ENCODE measurements at places on chromosomes 3 and 15.
A peak's percentile ranks its signal among the peaks of the same experiment; 100 is the strongest.

GRCh38 chr3:139312959-139313358 lies 30.9 kb upstream of the MRPS22 start:
- DNase-seq: no peak

DNA sequence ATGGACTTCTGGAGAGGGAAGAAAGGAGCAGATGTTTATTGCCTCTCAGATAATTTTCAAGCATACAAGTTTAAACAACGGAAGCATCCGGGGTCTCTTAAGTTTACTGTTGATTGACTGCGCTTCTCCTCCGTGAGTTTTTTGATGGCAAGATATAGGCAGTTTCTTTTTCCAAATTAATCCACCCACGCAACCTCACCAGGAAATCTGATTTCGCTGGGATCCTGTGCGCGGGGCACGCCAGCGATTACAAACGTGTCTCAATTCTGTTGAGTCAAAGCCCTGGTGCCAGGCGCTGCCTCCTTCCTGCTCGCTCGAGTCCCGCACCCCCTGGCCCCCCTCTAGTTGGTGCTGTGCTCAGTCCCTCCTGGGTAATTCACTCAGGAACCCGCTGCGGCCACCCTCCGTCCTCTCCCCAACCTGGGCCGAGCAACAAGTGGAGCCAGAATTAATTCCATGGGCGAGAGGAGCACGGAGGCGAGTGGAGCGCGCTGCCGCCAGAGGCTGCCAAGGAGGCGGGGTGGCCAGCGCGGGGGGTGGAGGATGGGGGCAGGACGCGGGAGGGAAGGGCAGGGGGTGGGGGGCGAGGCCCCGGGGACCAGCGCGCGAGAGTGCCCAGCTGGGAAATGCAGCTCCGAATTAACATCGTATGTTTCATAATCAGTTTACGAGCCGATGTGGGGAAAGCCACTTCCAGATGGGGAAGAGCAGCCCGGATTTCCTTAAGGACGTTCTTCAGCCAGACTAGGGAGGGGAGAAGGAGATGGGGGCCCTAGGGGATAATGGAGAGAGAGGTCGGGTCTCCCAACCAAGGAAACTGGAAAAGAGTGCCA lies 6.0 kb downstream of the WNT5A start:
- no peak for DNase-seq

DNA sequence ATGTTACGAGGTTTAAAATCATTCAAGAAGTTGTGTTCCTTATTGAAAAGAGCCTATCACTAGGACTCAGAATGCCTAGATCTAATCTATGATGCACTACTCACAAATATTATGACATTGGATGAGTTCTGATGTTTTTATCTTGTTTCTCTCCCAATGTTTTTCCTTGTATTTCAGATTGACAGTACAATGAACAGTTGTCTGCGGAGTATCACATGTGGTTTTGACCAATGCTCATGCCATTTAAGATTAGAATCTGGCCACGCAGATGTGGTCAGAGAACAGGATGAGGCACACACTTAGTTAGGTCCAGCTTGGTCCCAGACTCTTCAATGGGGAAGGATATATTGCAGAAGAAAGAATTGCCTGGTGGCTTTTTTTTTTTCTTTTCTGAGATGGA lies 25.6 kb upstream of the CCDC50 start:
- DNase-seq: no peak

DNA sequence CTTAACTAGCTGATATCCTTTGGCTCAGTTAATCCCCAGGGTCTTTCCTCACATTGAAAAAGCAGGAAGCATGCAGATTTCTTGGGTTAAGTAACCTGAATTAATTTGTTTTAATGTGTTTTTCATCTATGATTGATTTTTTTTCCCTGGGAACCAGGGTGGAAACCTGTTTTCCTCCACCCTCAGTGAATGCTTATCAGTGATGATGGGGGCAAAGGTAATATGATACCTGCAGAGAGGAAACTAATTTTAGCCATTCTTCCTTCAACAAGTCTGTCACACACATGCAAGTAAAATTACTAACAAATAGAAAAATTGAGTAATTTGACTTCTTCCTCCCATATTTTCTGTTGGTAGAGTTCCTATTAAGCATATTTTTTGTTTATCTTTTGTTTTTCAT lies 5.9 kb downstream of the CASR start:
- no peak for DNase-seq

DNA sequence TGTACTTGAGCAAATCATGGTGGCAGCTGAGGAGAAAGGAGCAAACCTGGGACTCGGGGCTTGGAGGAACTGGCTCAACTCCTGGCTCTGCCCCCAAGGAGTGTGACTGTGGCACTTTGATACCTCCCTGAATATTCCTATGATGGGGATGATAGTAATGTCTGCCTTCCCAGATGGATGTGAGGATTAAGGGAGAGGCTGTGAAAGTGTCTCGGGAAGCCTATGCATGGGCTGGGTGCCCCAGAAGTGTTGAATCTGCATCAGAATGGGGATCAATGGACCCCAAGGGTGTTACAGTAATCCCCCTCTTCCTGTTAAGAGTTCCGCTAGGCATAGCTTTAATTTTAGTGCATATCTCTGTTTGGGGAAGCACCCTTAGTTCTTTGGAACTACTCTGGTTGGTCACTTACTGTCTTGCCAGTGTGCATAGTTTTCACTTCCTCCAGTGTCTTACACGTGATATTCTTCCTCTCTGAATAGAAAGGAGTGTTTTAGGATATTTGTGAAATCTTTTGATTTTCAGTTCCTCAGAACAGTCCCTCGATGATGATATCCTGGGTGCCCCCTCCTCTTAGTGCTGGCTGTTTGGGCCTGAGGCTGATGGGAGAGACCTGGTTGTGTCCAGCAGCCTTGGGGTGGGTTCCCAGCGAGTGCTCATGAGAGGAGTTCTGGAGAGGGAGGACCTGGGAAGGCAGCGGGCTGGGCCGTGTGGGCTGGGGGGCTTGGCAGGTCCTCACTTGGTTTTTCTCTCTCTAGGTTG lies 97.5 kb downstream of the CHDH start:
- peak; percentile 72 for DNase-seq

DNA sequence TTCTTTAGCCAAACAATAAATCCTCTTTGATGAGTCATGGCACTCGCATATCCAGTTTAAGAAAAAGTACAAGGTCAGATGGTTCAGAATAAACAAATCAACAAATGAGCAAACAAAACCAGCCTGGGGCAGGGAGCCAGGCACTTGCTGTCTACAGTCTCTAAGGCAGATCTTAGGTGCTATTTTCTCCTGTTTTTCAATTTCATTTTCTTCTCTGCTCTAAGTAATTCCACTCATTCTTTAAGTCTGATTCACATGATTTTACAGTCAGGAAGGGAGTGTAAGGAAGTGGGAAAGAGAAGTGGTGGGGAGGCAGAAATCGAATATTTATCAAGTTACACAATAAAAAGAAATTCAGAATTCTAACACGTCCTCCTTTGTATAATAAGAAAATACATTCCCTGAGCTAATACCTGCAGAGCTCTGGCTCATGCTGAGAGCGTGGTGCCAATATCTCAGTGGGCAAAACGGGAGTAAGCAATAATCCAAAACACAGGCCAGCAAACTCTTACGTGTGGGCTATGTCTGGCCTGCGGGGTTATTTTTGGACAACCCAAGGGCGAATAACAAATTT lies 298.6 kb downstream of the ADAMTS17 start:
- no peak for DNase-seq

DNA sequence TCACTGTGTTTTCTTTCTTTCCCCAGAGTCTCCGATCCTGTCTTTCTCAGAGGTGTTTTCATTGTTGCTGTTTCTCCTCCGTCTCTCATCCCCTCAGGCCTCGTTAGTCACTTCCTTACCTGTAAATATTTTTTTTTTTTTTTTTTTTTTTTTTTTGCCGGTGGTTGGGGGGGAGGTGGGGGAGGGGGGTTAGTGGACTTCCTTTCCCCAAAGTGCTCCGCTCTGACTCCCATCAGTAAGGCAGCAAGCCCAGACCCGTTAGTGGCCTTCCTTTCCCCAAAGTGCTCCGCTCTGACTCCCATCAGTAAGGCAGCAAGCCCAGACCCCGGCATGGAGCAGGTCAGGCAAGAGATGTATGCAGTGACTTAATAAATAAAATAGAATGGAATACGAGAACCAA lies 97.1 kb upstream of the TNFAIP8L3 start:
- DNase-seq: no peak

DNA sequence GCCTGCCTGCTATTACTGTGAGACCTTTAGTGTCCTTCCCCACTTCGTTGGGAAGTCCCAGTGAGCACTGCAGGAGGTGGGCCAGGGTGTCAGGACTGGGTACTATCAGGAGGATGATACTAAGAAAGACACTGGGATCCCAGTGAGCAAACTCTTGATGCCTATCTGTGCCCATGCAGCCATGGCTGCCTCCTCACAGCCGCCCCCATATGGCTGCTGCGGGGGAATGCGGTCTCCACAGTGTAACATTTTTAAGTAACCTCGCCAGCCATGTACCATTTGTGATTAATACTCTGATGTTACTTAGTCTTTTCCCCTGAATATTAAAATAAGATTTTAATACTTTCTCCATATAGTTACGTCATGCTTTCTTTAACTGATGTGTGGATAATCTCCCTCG lies 312.2 kb downstream of the RYR3 start:
- DNase-seq: no peak

DNA sequence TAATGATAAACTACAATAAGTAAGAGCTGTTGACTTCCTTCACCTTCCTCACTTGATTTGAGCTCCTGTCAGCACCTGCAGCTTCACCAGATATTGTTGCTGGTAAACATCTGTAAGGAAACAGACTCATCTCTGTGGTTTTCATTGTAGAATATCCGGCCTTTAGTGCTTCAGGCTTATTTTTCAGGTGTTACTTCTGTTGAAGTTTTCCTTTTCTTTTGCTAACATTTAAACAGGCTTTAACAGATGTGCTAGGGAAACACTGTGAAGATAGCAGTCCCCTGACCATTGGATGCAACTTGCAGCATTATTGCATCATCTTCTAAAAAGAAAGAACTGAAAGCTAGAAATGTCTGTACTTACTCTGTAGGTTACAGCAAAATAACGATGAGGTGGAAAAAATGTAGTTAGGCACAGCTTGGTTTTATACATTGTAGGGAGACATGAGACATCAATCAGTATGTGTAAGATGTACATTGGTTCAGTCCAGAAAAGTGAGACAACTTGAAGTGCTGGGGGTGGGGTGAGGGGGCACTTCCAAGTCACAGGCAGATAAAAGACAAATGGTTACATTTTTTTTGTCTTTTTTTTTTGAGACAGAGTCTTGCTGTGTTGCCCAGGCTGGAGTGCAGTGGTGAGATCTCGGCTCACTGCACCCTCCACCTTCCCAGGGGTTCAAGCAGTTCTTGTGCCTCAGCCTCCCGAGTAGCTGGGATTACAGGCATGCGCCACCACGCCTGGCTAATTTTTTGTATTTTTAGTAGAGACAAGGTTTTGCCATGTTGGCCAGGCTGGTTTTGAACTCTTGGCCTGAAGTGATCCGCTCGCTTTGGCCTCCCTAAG lies 10.2 kb downstream of the EDEM1 start:
- peak; percentile 83 for DNase-seq

GRCh38 chr3:50665081-50665840 lies 9.5 kb upstream of the DOCK3 start:
- DNase-seq: no peak

DNA sequence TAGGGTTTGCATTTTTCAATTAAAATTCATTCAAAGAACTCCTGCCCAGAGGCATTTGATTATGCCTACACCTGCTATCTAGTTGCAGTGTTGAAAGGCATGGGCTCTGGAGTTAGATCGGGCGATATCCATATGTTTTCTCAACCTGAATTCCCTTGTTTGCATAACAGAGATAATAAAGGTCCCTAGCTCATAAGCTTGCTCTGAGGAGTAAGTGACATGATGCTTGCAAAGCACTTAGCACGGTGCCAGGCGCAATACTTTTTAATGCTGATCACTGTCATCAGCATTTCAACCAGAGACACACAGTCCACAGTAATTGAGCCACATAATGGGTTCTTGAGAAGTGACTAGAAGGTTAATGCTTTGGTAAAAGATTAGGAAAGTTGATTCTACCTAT lies 106.3 kb upstream of the SAMMSON start:
- DNase-seq: no peak

DNA sequence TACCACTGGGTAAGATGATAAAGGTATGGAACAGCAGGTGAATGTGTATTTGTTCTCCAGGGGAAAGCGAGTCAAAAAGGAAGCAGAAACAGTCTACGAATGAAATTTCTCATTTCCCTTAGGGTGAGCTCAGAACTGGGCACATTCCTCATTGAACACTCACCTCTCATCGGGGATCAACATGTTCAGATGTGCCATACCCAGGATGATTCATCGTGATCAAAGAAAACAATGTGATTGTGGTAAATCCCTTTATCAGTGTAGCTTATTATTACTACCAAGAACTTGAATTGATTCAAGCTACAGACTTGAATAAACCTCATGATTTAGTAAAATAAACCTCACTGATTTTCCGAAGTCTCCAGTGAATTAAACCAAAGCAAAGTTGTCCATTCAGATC lies 72.1 kb downstream of the GJD2 start:
- DNase-seq: no peak

- no peak for DNase-seq
Measured at GRCh38 chr3:127857333-127857732, 35.0 kb upstream of the MGLL start.

DNA sequence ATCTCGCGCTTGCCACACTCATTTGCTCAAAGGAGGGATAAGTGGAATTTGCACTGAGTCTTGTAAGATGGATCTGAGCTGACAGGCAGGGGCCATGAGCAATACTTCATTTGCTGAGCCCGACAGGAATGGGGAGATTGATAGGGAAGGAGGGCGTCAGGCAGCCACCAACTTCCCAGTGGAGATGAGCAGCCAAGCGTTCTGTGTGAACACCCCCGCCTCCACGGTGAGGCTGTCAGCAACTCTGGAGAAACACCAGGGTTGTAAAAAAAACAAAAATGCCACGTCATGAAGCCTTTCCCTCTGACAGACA lies 36.8 kb downstream of the TLE3 start:
- DNase-seq: no peak

GRCh38 chr3:128385080-128385832 lies 81.4 kb downstream of the DNAJB8 start:
- no peak for DNase-seq

- no peak for DNase-seq
Measured at GRCh38 chr15:29570121-29570947, 251.9 kb downstream of the TJP1 start.

GRCh38 chr3:102510663-102511062 lies 75.8 kb downstream of the ZPLD1 start:
- no peak for DNase-seq

DNA sequence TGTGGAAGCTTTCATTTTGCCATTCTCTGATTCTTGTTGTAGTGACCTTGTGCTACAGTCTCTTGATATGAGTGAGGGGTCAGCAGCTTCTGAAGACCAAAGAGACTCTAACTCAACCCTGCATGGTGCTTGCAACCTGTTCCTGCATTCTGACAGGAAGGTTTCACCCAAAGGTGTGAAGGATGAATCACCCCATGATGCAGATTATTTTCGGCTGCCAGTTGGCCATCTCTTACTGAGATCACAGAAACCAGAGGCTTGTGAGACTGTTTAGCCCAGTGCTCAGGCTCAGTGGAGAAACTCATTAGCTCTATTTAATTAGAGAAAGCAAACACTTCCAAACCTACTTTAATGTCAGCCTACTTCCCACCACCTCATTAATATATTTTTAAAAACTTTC lies 29.2 kb upstream of the TPRG1 start:
- no peak for DNase-seq

Measured in GM12864 (cell line).